ENCODE measurements at places on chromosomes 3 and 15. TPM values are rescaled to one million over a fixed set of nuclear protein-coding genes. Genes with fewer than 3 reads are reported as not detected.

DNA sequence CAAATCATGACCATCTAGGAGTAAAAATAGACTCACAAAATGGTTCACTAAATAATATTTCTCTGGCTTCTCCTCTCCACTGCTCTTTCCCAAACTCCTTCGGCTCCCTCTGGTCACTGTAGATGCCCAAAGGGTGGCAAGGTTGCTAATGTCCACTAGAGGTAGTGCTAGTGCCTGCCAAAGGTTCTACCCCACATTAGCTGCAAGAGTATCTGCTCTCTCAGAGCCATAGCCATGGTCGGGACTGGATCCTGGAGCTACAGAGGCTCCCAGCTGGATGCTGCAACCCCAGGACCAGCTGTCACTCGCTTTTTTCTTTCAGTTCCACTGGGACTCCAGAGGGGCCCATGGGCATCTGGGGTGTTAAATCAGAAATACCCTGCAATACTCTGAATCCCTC is 8.5 kb downstream of the HTR3D start:
- H3K36me3 ChIP-seq, result no peaks in the 10 kb centered on the region
- no peaks in the 10 kb centered on the region for H3K4me1 ChIP-seq
- H3K27me3 ChIP-seq, result no peaks in the 10 kb centered on the region
- no peak for DNase-seq
- no peak overlapping the region for H3K4me3 ChIP-seq
- no peak overlapping the region for H3K27ac ChIP-seq

The LHFPL4 gene
- 0.05 TPM for total RNA-seq

GRCh38 chr15:42736793-42737528 is at the start of gene CDAN1:
TSS of gene CDAN1 (minus strand) at chr15:42737128. CDS start at chr15:42737102, 26 bp downstream.
- H3K36me3 ChIP-seq, result peaks cover 4% of the 10 kb centered on the region
- no peaks in the 10 kb centered on the region for H3K27me3 ChIP-seq
- peaks cover 5% of the 10 kb centered on the region for H3K4me1 ChIP-seq
- H3K4me3 ChIP-seq, result peak within 1 kb of the TSS; percentile 99
- peak; percentile 93 for DNase-seq

The FGD5 gene
- total RNA-seq, result 4.4 TPM

DNA sequence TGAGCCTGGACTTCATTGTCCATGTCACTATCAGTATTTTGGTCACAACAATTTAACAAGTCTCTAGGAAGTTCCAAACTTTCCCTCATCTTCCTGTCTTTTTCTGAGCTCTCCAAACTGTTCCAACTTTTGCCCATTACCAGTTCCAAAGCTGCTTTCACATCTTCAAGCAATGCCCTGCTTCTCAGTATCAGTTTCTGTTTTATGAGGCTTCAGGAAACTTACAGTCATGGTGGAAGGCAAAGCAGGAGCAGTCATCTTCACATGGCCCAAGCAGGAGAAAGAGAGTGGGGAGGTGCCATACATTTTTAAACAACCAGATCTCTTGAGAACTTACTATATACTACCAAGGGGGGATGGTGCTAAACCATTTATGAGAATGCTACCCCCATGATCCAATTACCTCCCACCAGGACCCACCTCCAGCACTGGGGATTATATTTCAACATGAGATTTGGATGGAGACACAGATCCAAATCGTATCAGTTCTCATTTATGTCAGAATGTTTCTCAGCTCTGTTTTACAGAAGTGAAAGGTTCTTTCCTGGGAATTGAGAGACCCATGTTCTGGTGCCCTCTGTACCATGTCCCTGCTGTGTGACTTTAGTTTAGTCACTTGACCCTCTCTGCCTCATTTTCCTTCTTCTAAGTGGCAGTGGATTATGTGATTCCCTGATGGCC is 169.7 kb downstream of the PLCL2 start:
- no peak overlapping the region for H3K4me3 ChIP-seq
- DNase-seq, result no peak
- no peaks in the 10 kb centered on the region for H3K36me3 ChIP-seq

- no peaks in the 10 kb centered on the region for H3K4me1 ChIP-seq
- no peak overlapping the region for H3K27ac ChIP-seq
- H3K36me3 ChIP-seq, result no peaks in the 10 kb centered on the region
- no peaks in the 10 kb centered on the region for H3K27me3 ChIP-seq
These were observed 174.8 kb downstream of the CHDH start for GRCh38 chr3:53671192-53671960.

The SEMA4B gene
- total RNA-seq, result 102 TPM

DNA sequence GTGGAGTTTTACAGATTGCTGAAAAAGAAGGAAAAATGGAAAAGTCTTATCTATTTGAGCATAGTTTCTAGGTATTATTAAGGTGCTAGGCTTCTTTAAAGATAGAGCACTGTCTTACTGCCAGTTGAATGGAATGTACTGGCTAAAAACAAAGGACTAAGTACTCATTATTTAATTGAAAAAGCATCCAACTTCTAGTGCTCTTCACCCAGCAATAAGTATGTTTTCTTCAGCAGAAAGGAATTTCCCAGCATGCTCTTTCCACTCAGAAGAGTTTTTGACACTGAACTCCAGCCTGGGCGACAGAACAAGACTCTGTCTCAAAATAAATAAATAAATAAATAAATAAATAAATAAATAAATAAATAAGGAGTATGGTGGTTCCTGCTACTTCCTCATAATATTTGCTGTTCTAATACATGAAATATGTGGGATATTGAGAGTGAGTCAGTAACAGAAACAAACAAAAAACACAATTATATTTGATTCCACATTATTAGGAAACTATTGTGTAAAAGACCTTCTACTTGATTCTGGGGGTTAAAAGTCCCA is 70.6 kb downstream of the ATP13A4 start:
- no peaks in the 10 kb centered on the region for H3K4me1 ChIP-seq
- no peak overlapping the region for H3K4me3 ChIP-seq
- H3K36me3 ChIP-seq, result no peaks in the 10 kb centered on the region
- no peaks in the 10 kb centered on the region for H3K27me3 ChIP-seq
- H3K27ac ChIP-seq, result no peak overlapping the region

- peaks cover 55% of the 10 kb centered on the region for H3K4me1 ChIP-seq
- no peak overlapping the region for H3K4me3 ChIP-seq
- peak; percentile 45 for DNase-seq
- H3K27ac ChIP-seq, result no peak overlapping the region
These were observed 28.2 kb downstream of the FLNB start for GRCh38 chr3:58036293-58037032.

The GALK2 gene
- total RNA-seq, result 39.7 TPM

DNA sequence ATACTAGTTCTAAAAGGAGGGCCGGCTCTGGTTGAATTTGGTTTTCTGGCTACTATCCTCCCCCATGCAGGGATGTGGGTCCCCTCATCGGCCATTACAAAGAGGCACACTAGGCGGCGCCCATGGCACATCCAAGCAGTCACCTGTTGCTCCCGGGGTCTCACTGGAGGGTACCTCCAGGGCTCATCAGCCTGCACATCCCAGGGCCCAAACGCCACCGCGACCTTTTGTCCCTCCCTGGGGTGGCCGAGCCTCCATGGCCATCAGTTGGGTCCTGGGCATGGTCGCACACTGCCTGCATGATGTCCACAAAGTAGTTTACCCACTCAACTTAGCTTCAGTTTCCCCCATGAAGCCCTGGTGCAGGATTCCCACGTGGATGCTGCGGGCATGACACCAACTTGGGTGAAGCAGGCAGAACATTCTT is 28.3 kb downstream of the IDH3A start:
- H3K27me3 ChIP-seq, result no peaks in the 10 kb centered on the region
- peak; percentile 56 for DNase-seq
- H3K27ac ChIP-seq, result no peak overlapping the region
- H3K4me1 ChIP-seq, result no peaks in the 10 kb centered on the region
- no peak overlapping the region for H3K4me3 ChIP-seq
- H3K36me3 ChIP-seq, result no peaks in the 10 kb centered on the region

The SI gene
- 42.4 TPM for total RNA-seq

DNA sequence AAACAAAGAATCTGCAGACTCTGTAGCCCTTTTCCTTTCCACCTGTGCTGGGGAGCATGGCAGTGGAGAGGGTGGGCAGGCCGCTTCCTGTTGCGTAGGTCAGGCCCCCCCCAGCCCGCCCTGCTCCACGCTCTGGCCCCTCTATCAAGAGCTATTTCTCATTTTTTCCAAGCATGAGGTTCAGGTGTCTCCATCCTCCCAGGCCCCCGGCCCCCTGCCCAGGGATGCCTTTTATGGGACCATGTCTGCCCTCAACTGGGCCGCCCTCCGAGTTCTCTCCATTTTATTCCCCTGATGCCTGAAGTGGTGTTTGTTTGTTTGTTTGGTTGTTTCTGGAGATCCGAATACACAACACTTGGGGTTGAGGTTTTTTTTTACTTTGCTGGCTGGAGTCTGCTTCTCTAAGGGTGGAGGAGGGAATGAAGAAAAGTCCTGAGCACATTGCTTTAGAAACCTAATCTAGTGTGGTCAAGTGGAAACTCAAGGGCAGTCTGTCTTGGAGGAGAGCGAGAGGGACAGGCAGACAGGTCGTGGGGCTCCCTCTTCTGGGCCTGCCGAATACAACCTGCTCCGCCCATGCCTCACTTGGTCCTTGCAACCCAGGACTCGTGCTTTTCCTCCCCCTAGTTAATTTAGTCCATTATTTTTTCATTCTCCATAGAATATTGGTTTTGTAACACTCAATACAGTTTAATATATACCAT is 176.5 kb upstream of the LYSMD4 start:
- H3K36me3 ChIP-seq, result no peaks in the 10 kb centered on the region
- H3K4me1 ChIP-seq, result no peaks in the 10 kb centered on the region
- no peak overlapping the region for H3K4me3 ChIP-seq
- H3K27me3 ChIP-seq, result no peaks in the 10 kb centered on the region

The NMNAT3 gene
- total RNA-seq, result 4.5 TPM

The ZNF197 gene
- 13.5 TPM for total RNA-seq

DNA sequence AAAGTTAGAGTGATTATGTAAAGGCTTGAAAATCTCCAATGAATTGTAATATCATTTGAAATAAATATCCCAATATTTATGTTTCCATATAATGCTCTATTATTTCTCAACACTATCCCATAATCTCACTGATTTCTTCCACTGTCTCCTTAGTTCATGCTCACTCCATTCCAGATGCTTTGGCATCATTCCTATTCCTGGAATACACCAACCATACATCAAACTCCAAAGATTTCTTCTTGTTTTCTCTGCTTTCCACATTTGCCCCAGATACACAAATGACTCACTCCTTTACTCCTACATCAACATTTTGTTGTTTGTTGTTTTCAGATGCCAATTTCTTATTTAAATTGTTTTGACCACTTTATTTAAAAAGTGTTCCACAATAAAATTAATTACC is 1390.8 kb downstream of the ZPLD1 start:
- H3K27ac ChIP-seq, result no peak overlapping the region
- H3K4me3 ChIP-seq, result no peak overlapping the region

DNA sequence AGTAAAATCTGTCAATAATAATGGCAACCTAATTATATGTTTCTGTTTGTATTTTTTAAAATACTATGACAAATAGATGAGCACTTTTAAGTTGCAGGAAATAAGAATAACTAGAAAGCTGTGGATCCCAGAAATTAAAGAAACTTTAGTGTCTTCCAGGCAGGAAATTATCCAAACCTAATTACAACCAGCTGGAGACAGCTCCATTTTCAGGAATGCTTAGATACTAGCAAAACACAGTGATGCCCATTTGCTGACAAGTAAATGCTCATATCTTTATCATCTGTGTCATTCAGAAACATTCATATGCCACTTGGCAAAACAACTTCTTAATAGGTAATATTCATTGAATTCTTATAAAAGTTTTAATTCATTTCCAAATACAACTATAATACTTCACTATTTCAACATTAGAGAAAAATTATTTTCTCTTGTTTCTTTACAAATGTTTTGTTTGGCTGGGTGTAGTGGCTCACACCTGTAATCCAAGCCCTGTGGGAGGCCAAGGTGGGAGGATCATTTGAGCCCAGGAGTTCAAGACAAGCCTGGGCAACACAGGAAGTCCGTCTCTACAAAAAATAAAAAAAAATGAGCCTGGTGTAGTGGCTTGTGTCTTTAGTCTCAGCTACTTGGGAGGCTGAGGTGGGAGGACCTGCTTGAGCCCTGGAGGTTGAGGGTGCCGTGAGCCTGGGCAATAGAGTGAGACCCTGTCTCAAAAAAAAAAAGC is 169.1 kb upstream of the TSPAN3 start:
- H3K4me1 ChIP-seq, result no peaks in the 10 kb centered on the region
- H3K4me3 ChIP-seq, result no peak overlapping the region

The AQR gene
- 26.5 TPM for total RNA-seq

DNA sequence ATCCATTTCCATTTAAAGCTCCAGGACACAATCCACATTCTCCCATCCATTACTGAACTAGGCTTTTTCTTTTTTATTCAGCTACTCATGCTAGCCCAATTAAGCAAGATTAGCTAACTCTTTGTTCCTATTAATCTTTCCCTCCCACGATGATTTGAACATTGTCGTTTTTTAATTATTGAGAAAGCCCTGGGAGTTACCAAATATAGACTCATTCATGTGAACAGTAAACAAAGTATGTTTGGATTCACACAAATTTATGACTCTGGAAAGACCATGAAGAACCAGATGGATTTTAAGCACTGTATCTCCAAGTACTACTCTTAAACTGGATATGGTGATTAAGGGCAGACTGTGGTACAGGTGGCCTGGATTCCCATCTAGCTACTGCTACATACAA is 82.2 kb downstream of the STRIT1 start:
- H3K27me3 ChIP-seq, result no peaks in the 10 kb centered on the region
- DNase-seq, result no peak
- no peak overlapping the region for H3K4me3 ChIP-seq
- no peaks in the 10 kb centered on the region for H3K4me1 ChIP-seq

- H3K27me3 ChIP-seq, result no peaks in the 10 kb centered on the region
- no peak overlapping the region for H3K27ac ChIP-seq
- H3K36me3 ChIP-seq, result no peaks in the 10 kb centered on the region
- H3K4me1 ChIP-seq, result no peaks in the 10 kb centered on the region
- no peak overlapping the region for H3K4me3 ChIP-seq
These were observed 65.8 kb upstream of the MAGI1 start for GRCh38 chr3:66104535-66104934.

DNA sequence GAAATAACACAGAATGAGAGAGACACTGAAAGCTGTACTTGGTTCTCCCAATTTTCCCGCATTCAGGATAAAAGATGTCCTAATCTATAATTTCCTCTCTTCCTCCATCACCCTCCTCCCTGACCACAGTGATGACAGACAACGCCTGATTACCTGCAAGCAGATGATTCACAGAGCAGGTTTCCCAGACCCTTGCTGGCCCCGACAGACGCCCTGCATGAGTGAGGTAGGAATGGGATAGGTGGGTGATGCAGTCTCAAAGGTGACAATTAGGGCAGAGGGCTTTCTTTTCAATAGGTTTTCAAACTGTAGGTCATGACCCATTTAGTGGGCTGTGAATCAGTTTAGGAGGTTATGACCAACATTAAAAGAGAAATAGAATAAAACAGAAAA is 5.2 kb upstream of the CXCR6 start:
- DNase-seq, result no peak
- no peaks in the 10 kb centered on the region for H3K36me3 ChIP-seq
- H3K27ac ChIP-seq, result no peak overlapping the region
- H3K27me3 ChIP-seq, result no peaks in the 10 kb centered on the region
- no peak overlapping the region for H3K4me3 ChIP-seq
- H3K4me1 ChIP-seq, result no peaks in the 10 kb centered on the region

- no peaks in the 10 kb centered on the region for H3K27me3 ChIP-seq
- no peak overlapping the region for H3K27ac ChIP-seq
- H3K4me3 ChIP-seq, result no peak overlapping the region
- DNase-seq, result no peak
- H3K36me3 ChIP-seq, result no peaks in the 10 kb centered on the region
These were observed 201.6 kb upstream of the TMC3 start for GRCh38 chr15:81575436-81576123.

- no peaks in the 10 kb centered on the region for H3K4me1 ChIP-seq
- H3K27me3 ChIP-seq, result no peaks in the 10 kb centered on the region
- H3K4me3 ChIP-seq, result no peak overlapping the region
- no peaks in the 10 kb centered on the region for H3K36me3 ChIP-seq
These were observed 73.2 kb downstream of the SUCNR1 start for GRCh38 chr3:151946606-151947005.

- H3K4me1 ChIP-seq, result no peaks in the 10 kb centered on the region
- H3K27ac ChIP-seq, result no peak overlapping the region
- no peak overlapping the region for H3K4me3 ChIP-seq
- DNase-seq, result no peak
These were observed 17.1 kb downstream of the IQCB1 start for GRCh38 chr3:121817753-121818152.

The ATP8B4 gene
- total RNA-seq, result 2.7 TPM

The NOX5 gene
- 0.05 TPM for total RNA-seq

All from colonic mucosa (tissue), 4 donors.